NCI-H2081 (cell line): ENCODE measurements at places on chromosomes 4 and X.

DNA sequence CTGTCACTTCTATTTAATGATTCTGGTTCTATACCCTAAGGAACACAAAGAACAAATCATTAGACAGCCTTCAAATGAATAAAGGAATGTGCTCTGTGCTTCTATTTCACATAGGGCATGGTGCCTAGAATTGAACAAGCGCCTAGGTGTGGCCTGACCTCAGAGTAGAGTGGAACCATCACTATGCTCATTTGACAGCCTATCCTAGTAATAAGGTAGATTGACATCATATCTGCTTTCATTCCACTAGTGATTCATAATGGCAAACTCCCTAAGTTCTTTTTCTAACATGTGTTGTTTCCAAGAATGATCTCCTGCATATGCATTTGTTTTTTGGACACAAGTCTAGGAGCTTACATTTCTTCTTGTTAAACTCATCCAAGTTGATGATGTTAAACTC lies 36.6 kb downstream of the METTL14 start:
- no peak for DNase-seq

GRCh38 chr4:16588651-16589050 lies 309.8 kb downstream of the LDB2 start:
- no peak for DNase-seq

DNA sequence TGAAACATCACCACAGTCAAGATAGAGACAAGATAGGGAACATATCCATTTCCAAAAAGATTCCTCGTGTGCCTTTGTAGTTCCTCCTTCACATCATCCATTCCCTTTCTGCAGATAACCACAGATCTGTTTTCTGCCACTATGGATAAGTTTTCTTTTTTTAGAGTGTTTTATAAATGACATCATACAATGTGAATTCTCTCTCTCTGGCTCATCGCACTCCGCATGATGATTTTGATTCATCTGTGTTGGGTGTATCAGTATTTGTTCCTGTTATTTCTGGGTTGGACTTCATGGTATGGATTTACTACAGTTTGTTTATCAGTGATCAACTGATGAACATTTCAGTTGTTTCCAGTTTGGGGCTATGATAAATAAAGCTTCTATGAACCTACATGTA lies 23.2 kb upstream of the ANXA3 start:
- no peak for DNase-seq

DNA sequence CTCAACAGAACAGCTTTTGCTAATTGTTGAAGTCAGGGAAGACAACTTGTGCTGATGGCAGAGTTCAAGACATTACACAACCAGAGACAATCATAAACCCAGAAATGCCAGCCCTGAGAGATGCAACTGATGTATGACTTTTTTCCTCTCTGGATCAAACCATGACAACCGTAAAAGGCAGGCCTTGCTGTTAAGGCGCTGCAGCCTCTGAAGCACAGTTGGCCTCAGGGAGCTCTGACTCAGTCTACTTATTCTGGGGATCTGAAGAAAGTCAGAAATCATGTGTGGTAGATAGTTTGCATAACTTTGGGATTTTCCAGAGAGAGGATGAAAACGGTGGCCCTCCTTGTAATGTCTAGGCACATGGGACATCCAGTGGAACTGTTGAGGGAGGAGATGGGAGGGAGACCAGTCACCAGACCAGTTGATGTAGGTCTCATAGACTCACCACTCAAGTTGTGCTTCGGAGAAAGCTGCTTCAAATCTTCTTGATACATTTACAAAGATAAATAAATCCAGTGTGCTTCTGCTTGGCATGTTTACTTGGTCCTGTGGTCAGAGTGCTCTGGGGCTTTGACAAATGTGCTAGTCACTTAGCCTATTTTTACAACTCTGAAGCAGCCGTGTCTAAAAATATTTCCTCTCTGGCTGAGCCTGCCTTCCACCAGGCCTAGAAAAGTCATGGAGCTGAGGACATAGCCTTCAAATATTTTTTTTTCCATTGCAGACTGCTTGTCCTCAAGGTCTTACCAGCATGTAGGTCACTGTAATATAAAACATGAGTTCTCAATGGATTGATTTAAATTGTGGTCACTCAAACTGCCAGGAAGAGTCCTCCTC lies 7.5 kb downstream of the HADH start:
- no peak for DNase-seq

- no peak for DNase-seq
These were observed 1.9 kb downstream of the NEUROG2 start for GRCh38 chr4:112513971-112514646.

- no peak for DNase-seq
These were observed 64.5 kb upstream of the WDR1 start for GRCh38 chr4:10180927-10181744.

DNA sequence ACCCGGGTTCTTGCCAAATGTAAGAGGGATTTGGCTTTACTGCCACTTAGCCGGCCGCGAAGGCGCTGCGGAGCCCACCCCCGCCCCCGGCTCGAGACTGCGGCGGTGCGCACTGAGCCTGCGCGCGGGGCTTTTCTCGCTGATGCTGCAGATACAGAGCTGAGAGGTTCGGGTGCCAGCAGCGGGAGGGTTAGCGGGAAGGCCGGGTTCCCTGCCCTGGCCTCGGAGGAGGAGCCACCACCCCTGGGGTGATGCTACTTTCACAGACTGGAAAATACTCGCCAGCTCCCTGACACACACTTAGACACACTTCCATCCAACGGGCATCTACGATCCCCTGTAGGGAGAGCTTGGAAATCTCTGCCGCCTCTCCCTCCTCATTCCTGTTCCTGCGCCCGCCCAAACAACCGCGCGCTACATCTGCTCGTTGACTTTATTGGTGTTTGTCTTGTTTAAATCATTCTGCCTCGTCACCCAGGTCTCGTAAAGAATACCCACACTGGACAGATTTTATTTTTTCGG lies 2.1 kb upstream of the PCDH7 start:
- DNase-seq, result peak; percentile 33
